ENCODE measurements at places on chromosomes 12 and 14.
A peak's percentile ranks its signal among the peaks of the same experiment; 100 is the strongest.

- DNase-seq: peak; percentile 34
Observed at GRCh38 chr14:54487771-54488170, 1.0 kb downstream of the GMFB start.

GRCh38 chr12:50546441-50547318 lies 41.9 kb downstream of the DIP2B start:
- DNase-seq: no peak

DNA sequence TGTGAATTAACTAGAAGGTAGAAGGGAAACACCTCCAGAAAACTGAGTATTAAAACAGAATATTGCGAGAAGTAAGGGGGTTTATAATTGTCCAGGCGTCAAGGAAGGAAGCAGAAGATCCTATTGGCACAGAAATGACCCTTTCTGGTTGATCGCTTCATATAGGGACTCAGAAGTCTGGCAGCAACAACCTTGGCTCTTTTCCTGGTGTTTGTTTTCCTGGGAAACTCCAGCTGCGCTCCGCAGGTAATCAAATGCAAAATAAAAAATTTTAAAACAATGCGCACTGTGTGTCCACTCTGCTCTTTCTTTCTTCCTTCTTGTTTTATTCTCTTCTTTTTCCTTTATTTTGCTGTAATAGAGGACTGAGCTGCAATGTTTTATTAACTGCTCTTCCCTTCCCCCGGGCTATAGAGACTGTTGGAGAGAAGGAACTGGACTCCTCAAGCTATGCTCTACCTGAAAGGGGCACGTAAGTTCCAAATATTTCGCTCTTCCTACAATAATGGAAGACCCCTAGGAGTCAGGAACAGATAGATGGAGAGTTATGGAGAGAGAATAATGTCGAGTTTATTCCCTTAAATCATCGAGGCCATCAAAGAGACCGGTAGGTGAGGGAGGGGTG lies 737 bp downstream of the SPX start:
- no peak for DNase-seq

DNA sequence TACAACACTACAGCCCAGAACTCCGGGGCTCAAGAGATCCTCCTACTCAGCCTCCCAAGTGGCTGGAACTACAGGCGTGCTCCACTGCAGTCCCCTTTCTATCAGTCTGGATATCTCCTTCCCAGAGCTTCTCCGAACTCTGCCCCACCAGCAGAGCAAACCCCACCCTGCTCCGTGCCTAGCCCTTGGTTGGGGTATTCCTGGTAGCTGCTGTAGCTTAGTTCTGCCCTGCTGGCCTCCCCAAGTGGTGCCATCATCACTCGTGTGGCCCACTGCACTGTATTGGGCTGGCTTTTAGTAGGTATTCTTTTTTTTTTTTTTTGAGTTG lies 9.5 kb downstream of the HSP90AA1 start:
- no peak for DNase-seq

DNA sequence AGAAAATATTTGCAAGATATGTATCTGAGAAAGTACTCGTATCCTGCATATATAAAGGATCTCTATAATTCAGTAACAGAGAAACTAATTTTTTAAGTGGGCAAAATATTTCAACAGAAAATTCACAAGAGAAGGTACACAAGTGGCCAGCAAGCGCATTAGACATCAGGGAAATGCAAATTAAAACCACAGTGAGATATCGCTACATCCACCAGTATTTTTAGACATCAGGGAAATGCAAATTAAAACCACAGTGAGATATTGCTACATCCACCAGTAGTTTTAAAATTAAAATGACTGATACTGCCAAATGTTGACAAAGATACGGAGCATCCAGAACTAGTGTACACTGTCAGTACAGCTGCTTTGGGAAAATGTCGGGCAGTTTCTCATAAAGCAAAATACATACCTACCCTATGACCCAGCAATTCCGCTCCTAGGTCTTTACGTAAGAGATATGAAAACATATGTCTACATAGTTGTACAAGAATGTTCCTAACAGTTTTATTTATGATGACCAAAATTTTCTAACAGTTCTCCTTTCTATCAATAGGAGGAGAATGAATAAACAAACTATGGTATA lies 2.8 kb upstream of the KCNK13 start:
- DNase-seq: no peak

- DNase-seq: no peak
Observed at GRCh38 chr14:100885196-100885595, 18.3 kb downstream of the RTL1 start.
